ENCODE measurements at places on chromosomes 3 and 15.

GRCh38 chr3:74631351-74632140 is 17.1 kb upstream of the CNTN3 start:
- DNase-seq = no peak

DNA sequence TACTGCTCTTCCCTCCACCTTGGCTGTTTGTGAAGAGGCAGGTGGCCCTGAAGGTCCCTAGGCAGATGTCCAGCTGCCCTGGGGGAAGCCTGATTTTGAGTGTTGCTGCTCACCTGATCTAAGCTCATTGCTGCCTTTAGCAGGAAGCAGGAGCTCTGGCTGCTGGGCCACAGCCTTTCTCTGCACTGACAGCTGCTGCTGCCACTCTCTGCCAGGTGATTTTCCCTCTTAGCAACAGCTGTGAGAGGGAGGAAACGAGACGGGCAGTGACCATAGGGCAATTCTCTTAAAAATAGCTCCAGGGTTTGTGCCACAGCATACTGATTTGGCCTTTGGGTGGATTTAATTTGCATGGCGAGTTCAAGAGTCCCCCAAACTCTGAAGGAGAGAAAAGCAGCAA is 415.8 kb upstream of the SEMA6D start:
- no peak for DNase-seq

GRCh38 chr3:195042743-195043606 is 228.0 kb downstream of the XXYLT1 start:
- no peak for DNase-seq

- DNase-seq = no peak
These were observed 74.3 kb upstream of the STAC start for GRCh38 chr3:36305929-36306520.

DNA sequence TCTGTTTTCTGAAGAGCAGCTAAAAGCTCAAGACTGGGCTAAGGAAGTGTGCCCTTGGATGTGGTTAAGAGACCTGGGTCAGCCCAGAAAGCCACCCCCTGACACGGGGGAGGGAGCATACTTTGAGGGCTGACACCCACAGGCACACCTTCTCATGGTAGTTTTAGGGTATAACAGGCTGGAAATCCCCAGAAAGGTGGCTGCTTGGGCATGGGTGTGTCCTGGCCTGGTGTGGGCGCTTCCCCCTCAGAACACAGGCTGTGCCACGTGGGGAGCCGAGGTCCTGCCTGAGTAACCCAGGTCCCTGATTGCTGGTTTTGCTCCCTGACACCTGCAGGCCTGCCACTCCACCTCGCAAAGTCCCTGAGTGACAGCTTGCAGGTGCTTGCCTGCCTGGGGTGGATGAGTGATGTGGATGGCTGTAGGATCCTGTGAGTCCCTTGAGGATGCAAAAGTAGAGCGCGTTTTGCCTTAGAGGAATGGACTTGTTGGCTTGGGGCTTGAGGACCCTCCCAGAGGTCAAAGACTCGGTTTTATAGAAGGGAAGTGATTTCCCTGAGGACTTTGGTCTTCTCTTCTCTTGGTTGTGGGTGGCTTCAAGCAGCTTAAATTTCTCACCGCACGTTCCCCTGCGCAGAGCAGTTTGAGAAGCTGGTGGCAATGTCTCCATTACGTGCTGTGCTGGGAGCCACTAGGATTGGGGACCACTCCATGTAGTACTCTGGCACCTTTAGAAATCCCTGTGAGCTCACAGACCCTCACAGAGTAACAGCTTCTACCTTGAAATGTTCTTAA is 94.4 kb downstream of the DNASE1L3 start:
- no peak for DNase-seq

All from C1 segment of cervical spinal cord (tissue), 14 donors.